Activated naive CD8-positive, alpha-beta T cell treated with anti-CD3 and anti-CD28 coated beads for 36 hours (primary cell): ENCODE measurements at places on chromosomes 3 and 15. TPM values are rescaled to one million over a fixed set of nuclear protein-coding genes. Genes with fewer than 3 reads are reported as not detected.

Gene CEMIP
- not detected for total RNA-seq

Gene C15orf61
- total RNA-seq, result 5.2 TPM

Gene TBC1D2B
- total RNA-seq, result 44.1 TPM

Gene ARL14
- not detected for total RNA-seq

Gene CPB1
- total RNA-seq, result not detected
